ENCODE measurements at places on chromosomes 5 and 9. TPM values are rescaled to one million over a fixed set of nuclear protein-coding genes. Genes with fewer than 3 reads are reported as not detected.

The CAPSL gene
- total RNA-seq = 0.43 TPM

The HNRNPAB gene
- total RNA-seq = 399 TPM

The PRRX2 gene
- 1.2 TPM for total RNA-seq

The FNIP1 gene
- 16.0 TPM for total RNA-seq

The PALM2AKAP2 gene
- not detected for total RNA-seq

The SOHLH1 gene
- not detected for total RNA-seq

The GCNT4 gene
- 2.4 TPM for total RNA-seq

The CDC26 gene
- 30.4 TPM for total RNA-seq

The SMIM33 gene
- total RNA-seq = not detected

The RHOBTB3 gene
- 0.50 TPM for total RNA-seq

The POU4F3 gene
- total RNA-seq = not detected

The GRM6 gene
- total RNA-seq = not detected
